Fibroblast of skin of right quadriceps (primary cell): ENCODE measurements at places on chromosomes 1 and 21.
A peak's percentile ranks its signal among the peaks of the same experiment; 100 is the strongest.

DNA sequence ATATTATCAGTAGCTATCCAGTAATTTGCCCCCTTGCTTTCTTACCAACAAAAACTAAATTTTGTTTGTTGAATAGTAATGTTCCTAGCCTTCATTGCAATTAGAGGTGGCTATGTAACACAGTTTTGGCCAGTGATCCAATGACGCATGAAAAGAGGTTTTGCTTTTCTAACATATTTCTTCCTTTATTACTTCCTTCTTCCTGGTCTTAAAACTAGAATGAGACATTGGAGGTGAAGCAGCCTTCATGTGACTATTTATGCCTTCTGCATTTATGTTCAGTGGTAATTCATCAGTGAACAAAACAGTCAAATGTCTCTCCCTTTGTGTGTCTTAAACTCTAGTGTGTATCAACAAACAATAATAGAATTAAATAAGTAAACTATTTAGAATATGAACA lies 35.5 kb downstream of the LRIF1 start:
- DNase-seq = no peak

DNA sequence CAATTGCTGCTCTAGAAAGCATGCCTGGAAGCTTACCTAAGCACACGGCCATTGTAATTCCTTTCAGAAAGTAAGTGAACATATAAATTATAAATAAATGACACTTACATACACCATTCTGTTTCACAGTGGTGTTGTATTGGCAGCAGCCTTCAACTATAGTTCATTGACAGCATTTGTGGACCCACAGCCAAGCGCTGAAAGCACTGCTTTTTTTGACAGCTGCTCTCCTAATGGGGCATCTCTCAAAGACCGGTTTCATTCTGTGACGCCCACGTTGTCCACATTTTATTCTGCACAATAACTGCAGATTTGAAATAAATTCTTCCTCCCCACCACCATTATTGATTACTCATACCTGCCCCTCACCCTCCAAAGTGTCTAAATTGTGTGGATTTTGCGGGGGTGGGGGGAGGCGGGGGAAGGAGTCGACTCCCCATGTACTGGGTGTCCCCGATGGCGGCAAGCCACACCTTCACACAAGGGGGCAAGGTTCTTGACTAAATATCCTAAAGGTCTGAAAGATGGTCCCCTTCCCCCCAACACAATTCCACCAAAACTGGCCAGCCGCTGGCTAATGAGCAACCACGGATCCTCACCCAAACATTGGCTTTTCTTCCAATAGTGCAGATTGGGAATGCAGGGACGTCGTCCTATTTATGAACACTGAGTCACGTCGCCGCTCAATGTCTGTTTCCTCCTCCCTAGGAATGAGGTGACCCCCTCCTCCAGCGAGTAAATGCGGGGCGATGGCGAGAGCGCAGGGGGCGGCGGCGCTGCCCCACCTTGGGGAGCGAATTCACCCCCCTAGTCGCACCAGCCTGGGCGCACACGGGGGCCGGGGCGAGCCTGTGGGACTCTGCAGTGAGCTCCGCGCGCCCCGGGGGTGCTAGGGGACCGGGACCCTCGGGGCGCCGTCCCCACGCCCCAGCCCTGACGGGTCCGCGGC lies 960 bp downstream of the RCAN1 start:
- peak; percentile 8 for DNase-seq

DNA sequence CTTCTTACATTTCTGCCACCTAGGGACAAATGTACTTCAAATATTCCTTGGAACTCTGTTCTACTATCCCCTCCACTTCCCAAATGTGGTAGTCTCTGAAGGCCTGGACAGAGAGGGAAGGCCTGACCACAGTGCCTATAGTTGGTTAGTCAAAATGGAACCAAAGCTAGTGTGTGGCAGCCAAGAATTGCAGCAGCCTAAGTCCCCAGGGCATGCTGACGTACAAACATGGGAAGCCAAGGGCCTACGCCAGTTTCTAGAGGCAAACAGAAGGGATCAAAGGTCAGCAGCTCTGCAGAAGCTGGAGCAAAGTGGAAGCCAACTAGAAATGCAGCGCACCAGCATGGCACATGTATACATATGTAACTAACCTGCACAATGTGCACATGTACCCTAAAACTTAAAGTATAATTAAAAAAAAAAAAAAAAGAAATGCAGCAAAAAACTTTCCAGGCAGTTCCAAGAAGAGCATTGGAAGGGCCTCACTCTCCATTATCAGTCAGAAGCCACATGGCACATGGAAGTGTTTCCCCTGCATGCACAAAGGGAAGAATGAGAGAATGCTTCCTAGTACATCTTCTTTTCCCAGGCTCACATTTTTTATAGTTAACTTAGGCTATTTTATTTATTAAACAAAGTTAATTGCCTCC lies 39.4 kb upstream of the GADD45A start:
- no peak for DNase-seq

DNA sequence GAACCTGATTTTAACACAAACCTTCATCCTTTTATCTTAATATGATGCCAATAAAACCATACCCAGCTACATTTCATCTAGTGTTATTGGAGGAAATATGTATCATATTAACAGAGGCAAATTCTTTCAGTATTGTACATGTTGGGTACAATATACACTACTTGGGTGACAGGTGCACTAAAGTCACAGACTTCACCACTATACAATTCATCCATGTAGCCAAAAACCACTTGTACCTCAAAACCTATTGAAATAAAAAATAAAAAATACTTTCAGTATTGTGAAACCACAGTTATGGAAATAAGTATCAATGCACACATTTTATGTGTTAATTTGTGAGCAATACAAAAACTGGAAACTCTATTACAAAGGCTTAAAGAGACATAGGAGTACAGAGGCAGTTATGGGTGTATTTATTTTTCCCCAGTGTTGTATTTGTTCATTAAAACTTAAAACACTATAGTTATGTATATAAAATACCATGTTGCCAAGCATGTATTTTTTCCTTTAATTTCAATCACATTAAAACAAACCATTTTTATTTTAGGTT lies 25.1 kb upstream of the GPR88 start:
- DNase-seq = no peak

DNA sequence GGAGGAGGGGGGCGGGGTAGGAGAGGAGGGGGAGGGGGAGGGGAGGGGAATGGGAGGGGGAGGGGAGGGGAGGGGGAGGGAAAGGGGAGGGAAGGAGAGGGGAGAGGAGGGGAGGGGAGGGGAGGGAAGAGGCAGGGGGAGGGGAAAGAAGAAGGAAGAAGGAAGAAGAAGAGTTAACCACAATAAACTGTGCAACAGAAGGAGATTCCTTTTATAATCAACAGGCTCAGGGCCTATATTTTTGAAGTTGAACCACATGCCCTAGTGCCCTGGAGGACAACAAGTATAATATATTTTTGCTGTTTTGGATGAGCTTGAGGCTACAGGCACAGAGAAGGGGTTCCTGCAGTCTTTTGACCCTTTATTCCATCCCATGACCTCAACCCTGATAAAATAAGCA lies 228.2 kb upstream of the IRF2BP2 start:
- no peak for DNase-seq

- no peak for DNase-seq
Observed at GRCh38 chr1:66980745-66981367, 56.1 kb downstream of the MIER1 start.

DNA sequence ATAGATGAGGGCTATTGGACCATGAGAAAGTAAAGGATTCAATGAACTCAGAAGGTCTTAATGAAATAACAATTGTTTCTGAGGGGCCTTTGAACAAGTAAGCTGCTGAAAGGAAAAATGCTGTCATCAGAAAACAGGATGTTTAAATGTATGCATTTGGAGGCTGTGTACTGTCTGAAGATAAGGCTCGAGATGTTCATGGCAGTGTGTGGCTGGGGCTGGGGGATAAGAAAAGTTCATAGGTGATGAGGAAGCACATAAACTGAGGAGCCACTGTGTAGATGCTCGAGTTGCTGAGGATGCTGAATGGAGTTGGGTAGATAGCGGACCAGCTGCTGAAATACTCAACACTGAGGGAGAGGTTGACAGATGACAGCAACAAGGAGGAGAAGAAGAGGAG lies 17.8 kb downstream of the THEM4 start:
- no peak for DNase-seq
